ENCODE measurements at places on chromosomes 16 and 17.

DNA sequence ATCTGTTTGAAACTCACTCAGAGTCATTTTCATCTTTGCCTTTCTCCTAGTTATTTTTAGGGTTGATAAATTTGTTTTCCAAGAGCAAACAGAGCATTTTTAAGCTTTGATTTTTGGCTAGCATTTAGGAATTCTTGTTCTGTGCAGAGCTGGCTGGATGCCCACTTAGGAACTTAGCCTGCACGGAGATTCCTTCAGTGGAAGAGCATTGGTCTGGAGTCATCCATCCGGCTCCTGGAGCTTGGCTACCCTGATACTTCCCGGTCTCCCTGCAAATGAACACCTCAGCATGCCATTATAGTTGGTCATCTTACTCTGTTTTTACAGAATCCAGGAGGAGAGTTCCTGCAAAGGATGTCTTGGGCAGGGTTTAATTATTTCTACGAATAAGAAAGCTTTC lies 57.1 kb downstream of the SPECC1 start:
- DNase-seq, result no peak

- DNase-seq, result no peak
Observed at GRCh38 chr16:30434852-30435251, 5.0 kb upstream of the DCTPP1 start.

DNA sequence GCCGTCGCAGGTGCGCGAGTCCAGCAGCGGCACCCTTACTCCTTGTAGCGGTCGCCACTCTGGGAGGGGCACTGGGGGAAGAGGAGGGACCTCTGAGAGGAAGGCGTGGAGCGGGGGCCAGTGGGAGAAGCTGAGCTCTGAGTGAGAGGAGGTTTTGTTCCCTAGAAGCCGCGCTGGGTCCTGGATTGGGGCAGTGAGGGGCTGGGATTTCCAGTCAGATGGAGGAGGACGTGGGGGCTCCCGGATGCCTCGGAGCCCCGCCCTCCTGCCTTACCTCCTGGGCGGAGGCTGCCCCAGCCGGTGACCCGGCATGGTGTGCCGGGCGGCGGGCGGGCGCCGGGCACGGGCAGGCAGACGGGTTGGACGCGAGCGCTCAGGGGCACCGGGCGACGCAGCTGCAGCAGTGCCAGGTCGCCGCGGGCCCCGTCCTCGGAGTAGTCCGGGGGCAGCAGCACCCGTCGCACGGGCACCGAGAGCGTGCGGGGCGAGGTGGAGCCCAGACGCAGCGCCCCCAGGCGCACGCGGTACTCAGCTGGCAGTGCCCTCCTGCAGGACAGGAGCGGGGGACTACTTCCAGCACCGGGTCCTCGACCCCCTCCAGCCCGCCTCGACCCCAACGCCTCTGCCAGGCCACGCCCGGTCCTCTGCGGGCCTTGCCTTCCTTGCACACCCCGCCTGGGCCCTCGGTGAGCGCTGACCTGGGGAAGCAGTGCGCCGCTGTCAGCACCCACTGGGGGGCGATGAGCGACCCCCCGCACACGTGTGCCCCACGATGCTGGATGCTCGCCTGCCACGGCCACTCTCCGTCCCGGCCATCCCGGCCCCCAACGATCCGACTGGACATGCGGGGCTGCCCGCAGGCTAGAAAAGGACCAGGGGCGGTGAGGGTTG lies 2.0 kb downstream of the PRSS33 start:
- no peak for DNase-seq

GRCh38 chr16:56457927-56458470 lies 6.6 kb downstream of the OGFOD1 start:
- no peak for DNase-seq

GRCh38 chr17:8871081-8871581 lies 3.7 kb upstream of the PIK3R6 start:
- DNase-seq, result no peak

- no peak for DNase-seq
Observed at GRCh38 chr16:69794486-69794885, 32.4 kb downstream of the WWP2 start.

GRCh38 chr16:12667909-12668308 lies 135.8 kb downstream of the CPPED1 start:
- DNase-seq, result no peak

- no peak for DNase-seq
Observed at GRCh38 chr16:22659933-22660332, 149.2 kb downstream of the NPIPB5 start.

- no peak for DNase-seq
Observed at GRCh38 chr17:74028354-74029116, 174.9 kb upstream of the RPL38 start.

DNA sequence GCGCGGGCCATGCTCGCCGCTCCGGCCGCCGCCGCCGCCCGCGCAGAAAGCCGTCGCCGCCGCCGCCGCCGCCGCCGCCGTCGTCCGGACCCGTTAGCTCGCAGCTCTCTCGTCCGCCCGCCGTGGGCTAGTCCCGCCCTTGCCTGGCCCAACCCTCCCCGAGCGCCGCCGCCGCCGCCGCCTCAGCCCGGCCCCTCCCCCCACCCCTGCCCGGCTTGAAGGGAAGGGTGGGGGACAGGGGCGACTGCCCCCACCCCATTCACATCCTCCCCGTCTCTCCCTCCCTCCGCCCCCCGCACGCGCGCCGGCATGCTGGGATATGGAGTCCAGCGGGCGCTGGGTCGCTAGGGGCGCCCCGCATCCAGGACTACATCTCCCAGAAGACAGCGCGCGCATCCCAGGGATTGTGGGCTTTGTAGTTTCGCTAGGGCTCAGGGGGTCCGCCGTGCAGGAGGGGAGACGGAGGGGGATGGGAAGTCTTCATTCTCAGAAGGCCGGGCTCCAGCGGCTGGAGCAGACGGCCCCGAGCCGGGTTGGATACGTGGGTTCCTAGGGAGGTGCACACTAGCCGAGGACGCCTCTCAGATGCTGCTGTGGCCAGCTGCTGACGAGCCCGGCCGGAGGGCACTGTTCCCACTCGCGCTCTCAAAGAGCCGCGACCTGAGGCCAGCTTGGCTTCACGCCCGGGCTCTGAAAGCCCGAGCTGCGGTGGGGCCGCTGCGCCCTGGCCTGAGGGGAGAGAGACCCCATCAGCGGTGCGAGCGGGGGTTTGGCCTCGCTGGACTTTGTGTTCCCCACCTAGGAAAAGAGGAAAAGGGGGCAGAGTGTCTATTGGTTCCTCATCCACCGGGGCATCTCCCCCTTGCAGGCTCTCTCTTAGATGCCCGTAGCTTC lies at the start of gene ST3GAL2:
TSS of gene ST3GAL2 (minus strand) at position 132 of the 894 bp plus-strand sequence. CDS start 40,570 bp downstream, outside the sequence.
- peak; percentile 83 for DNase-seq

DNA sequence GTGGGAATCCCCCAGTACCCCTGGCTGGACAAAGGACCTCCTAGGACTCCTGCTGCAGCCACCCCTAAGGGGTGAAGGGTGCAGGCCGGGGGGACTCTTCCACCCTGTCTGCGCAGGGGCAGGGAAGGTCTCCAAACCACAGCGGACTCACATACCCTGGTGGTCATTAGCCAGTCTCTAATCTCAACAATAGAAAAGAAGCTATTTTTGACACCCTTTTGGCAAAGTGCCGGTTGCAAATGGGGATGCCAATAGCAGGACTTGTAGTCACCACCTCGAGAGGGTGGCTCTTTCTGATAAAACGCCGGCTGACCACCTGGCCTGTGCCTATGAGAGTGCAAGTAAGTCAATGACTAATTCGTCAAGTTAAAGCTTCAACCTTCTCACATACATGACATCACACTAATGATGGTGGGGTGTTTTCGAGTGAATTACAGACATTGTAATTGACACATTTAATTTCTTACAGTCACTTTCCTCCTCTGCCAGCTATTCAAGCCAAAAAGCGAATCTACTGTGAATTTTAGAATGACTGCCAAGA lies 23.1 kb upstream of the DNAH17 start:
- no peak for DNase-seq

DNA sequence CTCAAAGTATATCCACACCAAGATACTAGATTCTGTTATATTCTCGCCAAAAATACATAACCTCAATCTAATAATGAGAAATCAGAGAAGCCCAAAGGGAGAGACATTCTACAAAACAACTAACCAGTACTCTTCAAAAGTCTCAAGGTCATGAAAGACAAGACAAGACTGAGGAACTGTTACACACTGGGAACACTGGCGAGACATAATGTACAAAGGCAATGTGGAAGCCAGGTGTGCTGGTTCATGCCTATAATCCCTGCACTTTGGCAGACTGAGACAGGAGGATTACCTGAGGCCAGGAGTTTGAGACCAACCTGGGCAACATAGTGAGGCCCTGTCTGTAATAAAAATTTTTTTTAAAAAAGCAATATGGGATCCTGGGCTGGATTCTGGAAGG lies 85.9 kb downstream of the SPAG9 start:
- no peak for DNase-seq

DNA sequence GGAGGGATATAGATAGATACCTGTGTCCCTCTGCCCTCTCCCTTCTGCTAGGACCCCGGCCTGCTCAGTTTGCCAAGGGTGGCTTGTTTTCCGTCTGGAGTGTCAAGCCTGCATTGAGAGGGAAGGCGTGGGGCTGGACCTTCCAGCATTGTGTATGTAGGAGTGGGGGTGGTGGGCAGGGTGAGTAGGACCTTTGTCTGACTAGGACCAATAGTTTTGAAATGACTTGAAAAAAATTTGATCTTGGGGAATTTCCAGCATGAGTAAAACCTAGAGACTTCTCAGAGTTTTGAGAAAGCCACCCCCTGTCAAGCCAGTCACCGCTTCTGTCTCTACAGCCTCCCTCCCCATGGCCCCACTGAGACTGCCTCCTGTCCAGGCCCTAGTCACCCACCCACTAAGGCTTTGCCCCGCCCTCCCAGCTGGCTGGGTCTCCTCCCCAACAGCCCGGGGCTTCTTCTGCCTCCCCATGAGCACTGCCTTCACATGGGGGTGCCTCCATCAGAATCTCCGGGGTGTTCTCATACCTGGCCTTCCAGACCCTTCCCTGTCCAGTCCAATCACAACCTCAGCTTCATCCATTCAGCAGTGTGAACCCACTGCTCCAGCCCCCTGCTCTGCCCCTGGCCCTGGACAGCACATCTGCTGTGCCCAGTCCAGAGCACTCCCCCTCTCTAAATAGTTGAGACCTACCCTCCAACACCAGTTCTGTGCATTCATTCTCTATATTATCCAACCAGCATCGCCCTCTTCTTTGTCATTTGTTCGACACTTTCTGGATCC lies 207.0 kb downstream of the MSI2 start:
- no peak for DNase-seq

DNA sequence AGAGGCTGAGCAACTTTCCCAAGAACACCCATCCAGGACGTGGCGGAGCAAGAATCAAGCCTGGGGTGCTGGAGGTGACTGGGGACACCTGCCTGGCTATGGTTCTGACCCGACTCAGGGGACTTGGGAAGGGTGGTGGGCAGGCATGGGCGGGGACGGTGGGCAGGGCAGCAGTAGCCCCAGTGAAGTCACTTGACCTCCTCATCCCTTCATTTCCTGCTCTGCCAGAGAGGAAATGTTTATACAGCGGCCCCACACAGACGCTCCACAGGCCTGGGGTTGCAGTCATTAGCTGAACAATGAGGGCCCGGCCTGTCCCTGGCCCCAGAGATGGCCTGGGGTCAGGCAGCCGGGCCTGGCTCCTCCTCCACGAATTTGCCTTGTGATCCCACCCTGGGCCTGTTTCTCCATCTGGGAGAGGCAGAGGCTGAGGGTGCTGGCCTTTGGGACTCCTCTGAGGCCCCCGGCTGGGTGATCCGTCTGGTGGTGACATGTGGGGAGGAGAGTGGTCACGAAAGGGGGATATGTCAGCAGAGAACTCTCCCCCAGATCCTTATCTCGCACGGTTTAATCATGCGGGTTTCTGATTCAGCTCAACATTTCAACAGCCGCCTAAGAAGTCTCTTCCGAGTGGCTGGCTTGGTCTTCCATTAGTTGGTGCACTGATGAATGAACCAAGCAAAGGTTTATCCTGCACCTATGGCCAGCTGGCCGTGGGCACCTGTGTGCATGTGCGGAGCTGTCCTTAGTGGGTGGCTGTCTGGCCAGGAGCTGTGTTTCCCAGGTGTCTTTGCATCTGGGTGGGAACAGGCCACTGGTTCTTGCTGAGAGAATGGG lies 175.9 kb downstream of the IRF8 start:
- no peak for DNase-seq

DNA sequence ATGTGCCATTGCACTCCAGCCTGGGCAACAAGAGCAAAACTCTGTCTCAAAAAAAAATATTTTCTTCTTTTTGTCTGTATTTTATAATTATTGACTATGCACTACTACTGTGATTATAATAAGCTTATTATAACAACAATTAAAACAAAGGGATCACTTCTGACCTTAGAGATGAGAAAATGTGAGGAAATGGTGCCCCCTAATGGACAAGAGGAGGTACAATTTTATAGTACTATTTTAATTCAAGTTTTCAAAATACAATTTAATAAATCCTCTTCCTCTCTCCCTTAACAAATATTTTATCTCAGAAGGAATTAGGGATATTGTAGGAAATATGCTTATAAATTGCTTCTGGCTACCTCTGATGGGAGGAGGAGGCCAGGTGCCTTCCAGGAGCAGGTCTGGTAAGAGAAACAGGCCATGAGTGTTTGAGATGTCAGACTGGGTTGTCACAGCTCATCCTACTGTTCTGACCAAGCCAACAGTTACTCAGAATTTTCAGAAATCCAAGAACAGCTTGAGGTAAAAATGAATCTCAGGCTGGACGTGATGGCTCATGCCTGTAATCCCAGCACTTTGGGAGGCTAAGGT lies 14.0 kb downstream of the VPS53 start:
- DNase-seq, result no peak

DNA sequence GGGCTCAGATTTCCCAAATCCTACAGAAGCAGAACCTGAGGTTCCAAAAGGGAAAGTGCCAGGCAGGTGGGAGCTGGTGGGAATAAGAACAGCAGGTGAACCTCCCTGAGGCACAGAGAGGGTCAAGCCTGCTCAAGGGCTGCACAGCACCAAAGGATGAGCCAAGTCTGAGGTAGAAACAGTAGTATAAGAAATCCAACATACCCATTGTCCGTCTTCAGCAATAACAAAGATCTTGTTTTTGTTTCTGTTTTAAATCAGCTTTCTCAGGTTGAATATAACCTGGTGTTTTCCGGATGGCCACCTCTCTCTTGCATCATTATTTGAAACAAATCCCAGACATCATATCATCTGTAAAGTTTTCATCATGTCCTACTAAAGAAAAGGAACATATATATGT lies 10.6 kb upstream of the CES3 start:
- no peak for DNase-seq

- DNase-seq, result no peak
Observed at GRCh38 chr16:73217654-73218053, 169.7 kb upstream of the ZFHX3 start.

DNA sequence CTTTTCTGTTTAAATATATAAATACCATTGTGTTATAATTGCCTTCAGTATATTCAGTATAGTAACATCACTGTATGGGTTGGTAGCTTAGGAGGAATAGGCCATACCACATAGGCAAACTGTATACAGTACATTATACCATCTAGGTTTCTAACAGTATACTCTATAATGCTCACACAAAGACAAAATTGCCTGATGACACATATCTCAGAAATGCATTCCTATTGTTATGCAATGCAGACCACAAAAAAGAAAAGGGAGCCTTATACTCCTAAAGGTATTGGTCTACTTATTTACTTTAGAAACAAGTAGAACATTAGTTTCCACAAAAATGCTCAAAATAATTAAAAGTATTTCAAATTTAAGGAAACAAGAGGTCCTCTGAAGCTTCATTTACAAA lies 47.9 kb downstream of the SETD6 start:
- no peak for DNase-seq

GRCh38 chr17:43736389-43736788 lies 22.2 kb downstream of the SOST start:
- DNase-seq, result no peak

GRCh38 chr16:69744363-69745231 lies 10.1 kb downstream of the NOB1 start:
- DNase-seq, result no peak

Measured in stimulated activated CD8-positive, alpha-beta memory T cell treated with anti-CD3 and anti-CD28 coated beads, Interleukin-7, amount 100 ng/mL, for 1 hour (primary cell).